ENCODE measurements at places on chromosomes 6 and 20.

DNA sequence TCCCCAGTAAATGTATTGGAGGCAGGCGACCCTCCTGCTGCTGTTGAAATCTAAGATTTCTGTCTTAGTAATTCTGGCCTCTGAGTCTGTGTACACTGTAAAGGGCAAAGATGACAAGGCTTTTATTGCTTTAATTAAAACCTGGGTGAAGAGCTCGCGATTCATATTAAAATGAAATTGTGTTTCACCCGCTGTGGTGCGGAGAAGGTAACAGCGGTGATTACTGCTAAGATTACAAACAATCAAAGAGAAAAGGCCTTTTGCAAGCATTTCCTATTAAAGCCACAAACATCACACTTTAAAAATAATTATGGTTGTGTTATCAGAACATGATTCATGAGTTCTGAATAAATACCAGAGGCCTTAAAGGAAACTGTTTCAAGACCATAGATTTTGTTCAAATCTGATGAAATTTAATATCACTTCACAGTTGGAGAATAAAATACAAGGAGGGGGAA, 69.3 kb downstream of the TOX2 start:
- DNase-seq: no peak

DNA sequence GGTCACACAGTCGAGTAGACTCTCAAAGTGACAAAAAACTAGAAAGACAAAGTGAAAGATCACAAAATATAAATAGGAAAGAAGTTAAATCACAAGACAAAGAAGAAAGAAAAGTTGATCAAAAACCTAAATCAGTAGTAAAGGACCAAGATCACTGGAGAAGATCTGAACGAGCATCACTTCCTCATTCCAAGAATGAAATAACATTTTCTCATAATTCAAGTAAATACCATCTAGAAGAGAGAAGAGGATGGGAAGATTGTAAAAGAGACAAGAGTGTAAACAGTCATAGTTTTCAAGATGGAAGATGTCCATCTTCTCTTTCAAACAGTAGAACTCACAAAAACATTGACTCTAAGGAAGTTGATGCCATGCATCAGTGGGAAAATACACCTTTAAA, 31.6 kb upstream of the GJA10 start:
- DNase-seq: no peak

GRCh38 chr20:36644032-36644705, 1.8 kb downstream of the SLA2 start:
- peak; percentile 67 for DNase-seq

- no peak for DNase-seq
Observed at GRCh38 chr6:53035549-53036213, 29.5 kb upstream of the FBXO9 start.

DNA sequence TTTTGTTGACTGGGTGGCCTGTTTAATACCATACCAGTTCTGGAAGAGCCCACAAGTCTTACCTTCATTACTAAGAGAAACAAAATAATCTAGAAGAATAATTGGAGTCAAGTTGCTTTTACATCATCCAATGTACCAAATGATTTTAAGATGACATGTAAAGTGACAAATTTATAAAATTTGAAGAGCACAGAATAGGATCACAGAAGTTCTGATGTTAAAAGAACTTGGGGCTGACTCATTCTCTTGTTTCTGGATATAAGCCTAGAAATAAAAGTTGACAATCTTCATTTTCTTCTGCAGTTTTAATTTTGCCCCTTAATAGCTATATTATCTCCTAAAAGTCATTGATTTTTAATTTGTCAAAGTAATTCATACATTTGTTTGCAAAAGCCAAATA, 317.5 kb upstream of the MARCKS start:
- no peak for DNase-seq

- no peak for DNase-seq
Observed at GRCh38 chr6:147430811-147431210, 77.7 kb upstream of the SAMD5 start.

DNA sequence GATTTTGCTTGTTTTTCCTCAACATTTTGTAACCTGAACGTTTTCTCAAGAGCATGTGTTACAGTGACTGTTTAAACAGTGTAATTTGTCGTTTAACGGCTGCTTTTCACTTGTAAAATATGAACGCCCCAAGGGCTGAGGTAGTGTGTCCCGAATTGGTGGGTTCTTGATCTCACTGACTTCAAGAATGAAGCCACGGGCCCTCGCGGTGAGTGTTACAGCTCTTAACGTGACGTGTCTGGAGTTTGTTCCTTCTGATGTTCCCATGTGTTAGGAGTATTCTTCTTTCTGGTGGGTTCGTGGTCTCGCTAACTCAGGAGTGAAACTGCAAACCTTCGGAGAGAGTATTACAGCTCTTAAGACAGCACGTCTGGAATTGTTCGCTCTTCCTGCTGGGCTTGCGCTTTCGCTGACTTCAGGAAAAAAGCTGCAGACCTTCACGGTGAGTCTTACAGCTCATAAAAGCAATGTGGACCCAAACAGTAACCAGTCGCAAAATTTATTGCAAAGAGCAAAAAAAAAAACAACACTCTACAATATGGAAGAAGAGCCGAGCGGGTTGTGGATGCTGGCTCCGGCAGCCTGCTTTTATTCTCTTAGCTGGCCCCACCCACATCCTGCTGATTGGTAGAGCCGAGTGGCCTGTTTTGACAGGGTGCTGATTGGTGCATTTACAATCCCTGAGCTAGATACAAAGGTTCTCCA, 25.1 kb upstream of the TRIM27 start:
- DNase-seq: no peak

- DNase-seq: no peak
Observed at GRCh38 chr6:27777614-27778355, 134.4 kb downstream of the OR2B2 start.

- no peak for DNase-seq
Observed at GRCh38 chr6:166907871-166908806, 48.2 kb downstream of the RNASET2 start.

DNA sequence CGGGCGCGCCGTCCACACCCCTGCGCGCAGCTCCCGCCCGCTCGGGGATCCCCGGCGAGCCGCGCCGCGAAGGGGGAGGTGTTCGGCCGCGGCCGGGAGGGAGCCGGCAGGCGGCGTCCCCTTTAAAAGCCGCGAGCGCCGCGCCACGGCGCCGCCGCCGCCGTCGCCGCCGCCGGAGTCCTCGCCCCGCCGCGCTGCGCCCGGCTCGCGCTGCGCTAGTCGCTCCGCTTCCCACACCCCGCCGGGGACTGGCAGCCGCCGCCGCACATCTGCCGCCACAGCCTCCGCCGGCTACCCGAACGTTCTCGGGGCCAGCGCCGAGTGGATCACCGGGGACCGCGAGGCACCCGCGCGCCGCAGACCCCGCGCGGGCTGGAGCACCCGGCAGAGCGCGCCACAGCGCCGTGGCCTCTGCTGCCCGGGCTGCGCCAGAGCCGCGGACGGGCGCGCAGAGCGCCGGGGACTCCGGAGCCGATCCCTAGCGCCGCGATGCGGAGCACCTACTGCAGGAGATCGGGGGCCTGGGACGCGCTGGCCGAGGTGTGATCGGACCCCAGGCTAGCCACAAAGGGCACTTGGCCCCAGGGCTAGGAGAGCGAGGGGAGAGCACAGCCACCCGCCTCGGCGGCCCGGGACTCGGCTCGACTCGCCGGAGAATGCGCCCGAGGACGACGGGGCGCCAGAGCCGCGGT, at the start of gene BMP2:
Gene BMP2, plus strand, starts transcription at position 151 of the 692 bp plus-strand sequence. CDS start 2,441 bp downstream, outside the sequence.
- DNase-seq: no peak

DNA sequence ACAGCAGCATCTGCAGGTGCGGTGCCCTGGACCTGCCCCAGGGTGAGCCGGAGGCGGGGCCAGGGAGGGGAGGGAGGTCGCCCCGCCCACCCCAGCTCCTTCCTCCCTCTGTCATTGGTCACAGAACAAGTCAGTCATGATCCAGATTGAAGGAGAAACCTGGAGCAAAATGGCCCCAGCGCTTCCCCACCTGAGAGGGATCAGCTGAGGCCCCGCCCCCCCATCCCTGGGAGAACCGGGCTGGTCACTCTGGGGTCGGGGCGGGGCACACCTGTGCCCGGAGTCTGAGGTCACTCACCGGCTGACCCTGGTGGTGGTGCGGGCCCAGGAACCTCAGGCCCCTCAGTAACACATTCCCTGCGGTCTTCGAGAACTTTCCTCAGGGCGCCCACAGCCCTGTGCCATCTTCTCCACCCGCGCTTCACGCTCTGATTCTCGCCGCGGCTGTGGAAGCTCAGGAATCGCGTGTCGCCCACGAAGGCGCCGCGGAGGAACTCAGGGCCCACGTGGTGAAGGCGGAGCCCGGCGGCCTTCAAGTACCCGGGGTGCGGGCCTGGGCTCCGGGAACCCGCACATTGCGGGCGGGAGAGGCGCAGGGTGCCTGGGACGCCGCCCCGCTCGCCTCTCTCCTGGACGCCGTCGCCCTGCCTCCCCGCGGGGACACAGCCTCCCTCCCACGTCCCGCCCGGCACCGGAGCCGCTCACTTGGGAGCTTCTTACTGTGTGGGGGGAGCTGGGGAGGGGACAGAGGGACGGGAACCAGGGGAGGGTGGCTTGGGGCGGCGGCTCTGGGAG, 36.4 kb upstream of the HLA-C start:
- DNase-seq: peak; percentile 79

GRCh38 chr20:3168079-3168828, 5.1 kb downstream of the LZTS3 start:
- DNase-seq: no peak

DNA sequence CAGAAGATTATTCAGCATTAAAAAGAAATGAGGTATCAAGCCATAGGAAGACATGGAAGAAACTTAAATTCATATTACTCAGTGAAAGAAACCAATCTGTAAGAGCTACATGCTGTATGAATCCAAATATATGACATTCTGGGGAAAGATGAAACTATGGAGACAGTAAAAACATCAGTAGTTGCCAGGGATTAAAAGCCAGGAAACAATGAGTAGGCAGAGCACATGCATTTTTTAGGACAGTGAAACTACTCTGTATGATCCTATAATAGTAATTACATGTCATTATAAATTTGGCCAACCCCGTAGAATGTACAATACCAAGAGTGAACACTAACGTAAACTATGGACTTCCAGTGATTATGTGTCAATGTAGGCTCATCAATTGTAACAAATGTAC, 92.8 kb upstream of the RNF217 start:
- DNase-seq: no peak

GRCh38 chr6:45816674-45817297, 198.9 kb downstream of the CLIC5 start:
- DNase-seq: no peak

DNA sequence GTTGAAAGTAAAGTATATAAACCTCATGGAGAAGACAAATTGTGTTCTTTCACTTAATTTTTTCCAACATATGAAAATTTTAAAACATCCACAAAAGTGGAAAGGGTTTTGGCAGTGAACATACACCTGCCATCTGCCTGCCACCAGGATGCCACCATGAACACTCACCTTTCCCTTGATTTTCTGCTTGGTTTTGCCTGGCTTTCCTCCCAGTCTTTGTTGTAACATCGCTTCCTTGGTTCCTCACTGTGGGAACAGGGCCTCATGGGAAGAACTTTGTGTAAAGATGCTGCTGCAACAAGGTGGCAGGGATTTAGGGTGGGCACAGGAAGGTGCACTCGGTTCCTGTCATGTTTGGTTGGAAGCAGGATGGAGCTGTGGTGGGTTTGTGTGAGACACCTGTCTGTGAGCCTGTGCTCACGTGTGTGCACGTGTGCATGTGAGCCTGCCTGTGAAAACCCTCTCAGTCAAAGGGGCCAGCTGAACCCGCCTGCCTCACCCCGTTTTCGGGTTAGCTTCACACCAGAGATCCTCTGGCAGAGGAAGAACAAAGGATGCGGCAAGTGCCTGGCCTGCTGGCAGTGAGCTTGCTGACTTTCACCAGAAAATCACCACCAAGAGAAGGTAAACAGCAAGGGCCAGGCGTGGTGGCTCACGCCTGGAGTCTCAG, 11.0 kb upstream of the RBM38 start:
- no peak for DNase-seq

DNA sequence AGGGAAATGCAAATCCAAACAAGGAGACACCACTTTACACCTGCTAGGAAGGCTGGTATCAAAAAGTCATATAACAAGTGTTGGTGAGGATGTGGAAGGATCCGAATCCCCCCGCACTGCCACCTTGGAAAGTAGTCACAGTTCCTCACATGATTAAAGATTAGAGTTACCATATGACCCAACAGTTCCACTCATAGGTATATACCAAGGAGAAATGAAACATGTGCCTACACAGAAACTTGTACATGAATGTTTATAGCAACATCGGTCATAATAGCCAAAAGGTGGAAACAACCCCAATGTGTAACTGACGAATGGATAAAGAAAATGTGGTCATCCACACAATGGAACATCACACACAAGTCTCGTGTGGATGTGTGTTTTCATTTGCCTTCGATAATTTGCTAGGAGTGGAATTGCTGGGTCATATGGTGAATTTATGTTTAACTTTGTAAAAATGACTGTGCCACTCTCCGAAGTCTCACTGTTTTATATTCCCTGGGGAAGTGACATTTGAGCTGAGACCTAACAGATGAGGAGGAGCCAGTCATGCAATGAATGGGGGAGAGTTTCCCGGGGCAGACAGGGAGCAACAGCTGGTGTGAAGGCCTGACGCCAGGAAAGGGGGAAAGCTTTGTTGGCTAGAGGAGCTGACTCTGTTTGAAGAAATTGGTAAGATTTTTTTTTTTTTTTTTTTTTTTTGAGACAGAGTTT, 125.9 kb upstream of the MLN start:
- DNase-seq: no peak

DNA sequence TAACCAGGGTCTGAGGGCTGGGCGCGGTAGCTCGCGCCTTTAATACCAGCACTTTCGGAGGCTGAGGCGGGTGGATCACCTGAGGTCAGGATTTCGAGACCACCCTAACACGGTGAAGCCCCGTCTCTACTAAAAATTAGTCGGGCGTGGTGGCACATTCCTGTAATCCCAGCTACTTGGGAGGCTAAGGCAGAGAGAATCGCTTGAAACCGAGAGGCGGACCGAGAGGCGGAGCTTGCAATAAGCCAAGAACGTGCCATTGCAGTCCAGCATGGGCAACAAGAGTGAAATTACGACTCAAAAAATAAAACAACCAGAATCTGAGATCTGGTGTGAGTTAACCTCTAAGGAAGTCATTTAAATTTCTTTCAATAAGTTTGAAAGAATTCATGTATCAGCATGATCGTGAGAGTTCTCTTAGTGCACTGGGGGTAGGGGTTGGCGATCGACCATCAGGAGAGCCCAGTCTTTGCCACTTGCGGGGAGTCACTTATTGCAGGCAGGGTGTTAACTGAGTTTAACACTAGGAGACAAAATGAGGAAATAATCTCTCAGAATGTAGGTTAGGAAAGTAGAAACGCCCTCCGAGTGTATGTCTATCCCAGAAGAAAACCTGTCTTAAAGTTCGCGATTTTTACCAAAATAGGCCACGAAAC, 206.5 kb upstream of the ZNF184 start:
- no peak for DNase-seq

DNA sequence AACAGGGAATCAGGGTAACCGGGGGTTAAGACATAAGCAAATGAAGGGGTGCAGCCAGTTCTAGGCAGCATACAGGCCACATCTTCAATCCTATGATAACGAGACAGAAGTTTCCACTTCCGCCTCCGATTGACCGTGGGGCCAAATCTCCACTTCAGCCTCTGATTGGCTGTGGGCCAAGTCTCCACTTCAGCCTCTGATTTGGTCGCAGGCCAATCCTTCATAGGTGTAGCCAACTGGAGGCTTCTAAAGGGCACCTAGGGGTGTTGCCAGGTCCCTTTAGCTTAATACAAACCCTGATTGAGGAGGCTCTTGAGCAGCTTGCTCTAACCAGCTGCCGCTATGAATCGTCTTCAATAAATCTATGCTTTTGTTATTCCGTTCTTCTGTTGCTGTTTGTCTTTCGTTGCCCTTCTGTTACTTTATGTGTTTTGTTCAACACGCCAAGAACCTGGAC, 2.1 kb upstream of the ERGIC3 start:
- DNase-seq: no peak

Data from activated naive CD4-positive, alpha-beta T cell treated with anti-CD3 and anti-CD28 coated beads, Interleukin-2, amount 50 U/mL, for 16 hours (primary cell).